Neural crest cell (in vitro differentiated cells): ENCODE measurements at places on chromosomes 13 and 19.

GRCh38 chr13:36129539-36129938, 1.6 kb downstream of the DCLK1 start:
- peaks cover 47% of the 10 kb centered on the region for H3K27me3 ChIP-seq
- no peak for DNase-seq
- H3K36me3 ChIP-seq: no peaks in the 10 kb centered on the region
- peak overlapping the region; percentile 96 for H3K4me3 ChIP-seq
- H3K4me1 ChIP-seq: peaks cover 9% of the 10 kb centered on the region

DNA sequence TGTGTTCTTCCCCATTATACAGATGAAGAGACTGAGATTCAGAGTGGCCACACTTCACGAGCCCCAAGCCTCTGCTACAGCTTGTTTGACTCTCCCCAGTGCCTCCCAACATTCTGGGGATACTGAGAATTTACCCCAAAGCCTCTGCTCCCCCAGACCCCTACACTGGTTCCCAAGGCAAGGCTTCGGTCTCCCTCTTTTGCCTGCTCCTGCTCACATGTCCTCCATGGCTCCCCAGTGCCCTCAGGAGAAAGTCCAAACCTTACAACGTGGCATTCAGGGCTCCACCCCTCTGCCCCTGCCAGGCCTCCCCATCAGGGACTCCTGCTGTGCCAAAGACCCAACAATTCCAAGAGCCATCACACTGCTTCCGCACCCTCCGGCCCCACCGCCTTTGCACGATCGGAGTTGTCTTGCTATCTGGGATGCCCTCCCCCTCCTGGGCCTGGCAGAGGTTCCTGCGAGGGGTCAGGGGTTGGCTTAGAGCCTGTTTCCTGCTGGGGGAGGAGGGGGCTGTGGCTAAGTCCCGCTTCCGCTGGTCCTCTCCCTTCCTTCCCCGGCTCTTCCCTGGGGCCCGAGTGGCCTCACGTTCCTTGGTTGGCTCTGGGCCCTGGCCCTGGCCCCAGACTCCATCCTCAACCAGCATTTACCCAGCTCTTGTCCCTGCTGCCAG, 15.4 kb downstream of the GTPBP3 start:
- DNase-seq: no peak
- H3K36me3 ChIP-seq: no peaks in the 10 kb centered on the region
- no peak overlapping the region for H3K4me3 ChIP-seq

- peak overlapping the region; percentile 3 for H3K27ac ChIP-seq
- H3K4me3 ChIP-seq: no peak overlapping the region
- peaks cover 14% of the 10 kb centered on the region for H3K4me1 ChIP-seq
- DNase-seq: no peak
- H3K27me3 ChIP-seq: no peaks in the 10 kb centered on the region
Observed at GRCh38 chr13:43223216-43223615, 199.8 kb downstream of the DNAJC15 start.

- DNase-seq: no peak
- no peak overlapping the region for H3K4me3 ChIP-seq
- no peak overlapping the region for H3K27ac ChIP-seq
- no peaks in the 10 kb centered on the region for H3K4me1 ChIP-seq
- H3K36me3 ChIP-seq: no peaks in the 10 kb centered on the region
Observed at GRCh38 chr13:69450245-69450644, 657.4 kb upstream of the ATXN8OS start.

DNA sequence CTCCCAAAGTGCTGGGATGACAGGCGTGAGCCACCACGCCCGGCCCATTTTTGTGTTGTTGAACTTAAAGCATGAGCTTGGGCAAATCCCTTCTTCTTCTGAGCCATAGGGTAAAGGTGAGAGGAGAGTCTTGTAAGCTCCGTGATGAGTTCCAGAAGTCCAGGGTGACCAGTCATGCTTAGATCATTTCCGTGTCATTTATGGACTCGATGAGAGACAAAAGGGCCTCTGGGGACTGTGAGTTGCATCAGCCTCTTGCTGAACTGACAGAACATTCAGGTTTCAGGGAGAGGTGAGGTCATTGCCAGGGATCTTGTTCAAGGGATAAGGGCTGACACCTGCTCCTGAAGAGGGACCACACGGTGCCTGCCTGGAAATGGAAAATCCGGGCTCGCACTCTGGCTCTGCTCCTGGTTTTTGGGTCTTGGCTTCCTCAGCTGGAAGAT, 53.6 kb downstream of the GADD45B start:
- peaks cover 3% of the 10 kb centered on the region for H3K36me3 ChIP-seq
- H3K4me1 ChIP-seq: peaks cover 15% of the 10 kb centered on the region
- DNase-seq: no peak
- no peak overlapping the region for H3K4me3 ChIP-seq
- no peak overlapping the region for H3K27ac ChIP-seq

GRCh38 chr19:53903055-53903680, 5.9 kb upstream of the CACNG7 start:
- H3K27ac ChIP-seq: no peak overlapping the region
- H3K4me1 ChIP-seq: peaks cover 12% of the 10 kb centered on the region
- no peaks in the 10 kb centered on the region for H3K36me3 ChIP-seq

- no peak for DNase-seq
- H3K27ac ChIP-seq: peak within 1 kb of the TSS; percentile 57
Observed at GRCh38 chr19:48455171-48455907, at the start of gene KCNJ14. Gene KCNJ14, plus strand, starts transcription at chr19:48455574. Its CDS starts 6,151 bp downstream, at chr19:48461725.

DNA sequence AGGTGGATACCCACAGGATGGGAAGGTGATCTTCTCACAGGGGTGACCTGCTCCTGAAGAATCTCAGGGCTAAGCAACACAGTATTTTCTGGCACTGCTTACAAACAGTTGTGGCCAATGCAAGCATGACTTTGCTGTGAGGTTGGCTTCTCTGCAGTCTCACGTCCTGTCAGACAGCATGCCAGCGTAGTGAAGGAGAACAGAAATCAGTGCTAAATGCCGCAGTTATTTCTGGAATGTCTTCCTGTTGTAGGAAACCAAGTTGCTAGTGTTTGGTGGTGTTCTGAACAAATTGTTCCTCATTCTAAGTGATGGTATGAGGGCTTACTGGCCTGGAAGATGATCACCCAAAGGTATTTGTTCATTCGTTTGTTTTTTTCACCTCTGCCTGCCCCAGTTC, 320.1 kb downstream of the MTUS2 start:
- DNase-seq: no peak
- H3K27me3 ChIP-seq: no peaks in the 10 kb centered on the region
- peaks cover 3% of the 10 kb centered on the region for H3K36me3 ChIP-seq
- no peak overlapping the region for H3K4me3 ChIP-seq

GRCh38 chr19:43784981-43785808, 4.4 kb upstream of the KCNN4 start:
- DNase-seq: peak; percentile 60
- H3K36me3 ChIP-seq: no peaks in the 10 kb centered on the region
- peaks cover 36% of the 10 kb centered on the region for H3K4me1 ChIP-seq
- peaks cover 28% of the 10 kb centered on the region for H3K27me3 ChIP-seq

DNA sequence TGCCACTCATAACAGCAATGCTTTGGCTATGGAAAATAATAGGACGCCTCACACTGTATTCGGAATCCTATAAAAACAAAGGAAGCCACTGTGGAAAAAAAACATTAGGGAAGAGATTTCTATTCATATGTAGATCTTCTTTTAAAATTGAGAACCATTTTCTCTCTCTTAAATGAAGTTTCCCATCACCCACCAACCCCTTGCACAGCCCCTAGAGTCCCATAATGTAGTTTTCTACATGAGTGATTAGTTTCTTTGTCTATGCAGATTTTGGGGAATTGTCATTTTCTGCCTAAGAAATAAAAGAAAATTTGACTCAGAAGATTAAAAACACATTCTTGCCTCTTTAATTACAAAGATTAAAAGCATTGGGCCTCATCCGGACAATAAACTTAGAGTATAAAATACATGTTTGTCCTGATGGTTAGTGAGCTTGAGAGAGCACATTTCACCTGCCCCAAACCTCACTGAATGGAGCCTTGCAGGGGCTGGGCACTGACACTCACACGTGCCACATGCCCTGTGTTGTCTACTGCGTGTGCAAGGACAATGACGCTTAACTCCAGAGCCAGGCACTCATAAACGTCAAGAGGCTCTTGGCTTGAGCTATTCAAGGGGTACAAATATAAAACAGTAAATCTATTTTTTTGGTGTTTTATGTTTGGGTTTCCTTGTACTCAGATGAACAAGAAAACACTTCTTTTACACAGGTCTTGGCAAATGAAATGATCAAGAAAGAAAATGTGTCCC, 40.0 kb upstream of the KL start:
- peak overlapping the region; percentile 68 for H3K27ac ChIP-seq
- no peak overlapping the region for H3K4me3 ChIP-seq
- H3K36me3 ChIP-seq: peaks cover 4% of the 10 kb centered on the region
- no peaks in the 10 kb centered on the region for H3K27me3 ChIP-seq
- no peak for DNase-seq

DNA sequence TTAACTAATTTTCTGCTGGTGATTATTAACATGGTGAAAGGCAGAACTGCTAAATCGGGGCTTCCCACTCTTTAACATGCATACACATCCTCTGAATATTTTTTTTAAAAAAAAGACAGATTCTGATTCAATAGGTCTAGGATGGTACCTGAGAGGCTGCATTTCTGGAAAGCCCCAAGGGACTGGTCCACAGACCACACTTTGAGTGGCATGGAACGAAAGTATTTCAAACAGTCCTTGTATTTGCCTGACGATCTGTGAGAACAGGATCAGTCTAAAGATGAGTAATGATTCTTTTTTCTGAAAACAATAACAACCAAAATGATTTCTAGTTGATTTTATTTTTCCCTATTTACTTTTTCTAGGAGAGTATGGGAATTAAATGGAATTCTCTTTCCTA, 16.7 kb upstream of the SPART start:
- H3K4me3 ChIP-seq: no peak overlapping the region
- no peaks in the 10 kb centered on the region for H3K27me3 ChIP-seq
- H3K27ac ChIP-seq: no peak overlapping the region
- no peaks in the 10 kb centered on the region for H3K4me1 ChIP-seq
- no peaks in the 10 kb centered on the region for H3K36me3 ChIP-seq

GRCh38 chr13:113245849-113246796, 36.7 kb downstream of the CUL4A start:
- no peak for DNase-seq
- no peaks in the 10 kb centered on the region for H3K4me1 ChIP-seq
- no peak overlapping the region for H3K27ac ChIP-seq

DNA sequence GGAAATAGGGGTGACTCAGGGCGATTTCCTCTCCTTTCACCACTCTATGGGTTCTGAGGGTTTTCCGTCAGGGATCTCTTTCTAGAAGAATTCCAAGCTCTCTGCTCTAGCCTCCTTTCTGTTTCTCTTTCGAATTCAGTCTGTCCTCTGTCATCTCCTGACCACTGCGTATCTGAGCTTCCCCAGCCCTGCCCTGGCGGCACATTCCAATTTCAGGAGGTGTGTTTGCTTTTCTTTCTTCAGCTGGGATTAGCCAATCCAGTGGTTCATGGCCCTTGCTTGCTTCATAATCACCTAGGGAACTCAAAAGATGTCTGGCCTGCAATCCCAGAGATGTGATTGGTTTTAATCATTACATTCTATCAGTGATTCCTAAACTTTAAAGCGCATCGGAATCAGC, 9.4 kb downstream of the IFNL2 start:
- H3K27ac ChIP-seq: peak overlapping the region; percentile 90
- no peaks in the 10 kb centered on the region for H3K4me1 ChIP-seq
- peaks cover 62% of the 10 kb centered on the region for H3K27me3 ChIP-seq
- no peak overlapping the region for H3K4me3 ChIP-seq
- no peaks in the 10 kb centered on the region for H3K36me3 ChIP-seq

- H3K36me3 ChIP-seq: no peaks in the 10 kb centered on the region
- DNase-seq: no peak
- H3K27ac ChIP-seq: no peak overlapping the region
- H3K4me3 ChIP-seq: no peak overlapping the region
- no peaks in the 10 kb centered on the region for H3K4me1 ChIP-seq
- peaks cover 3% of the 10 kb centered on the region for H3K27me3 ChIP-seq
Observed at GRCh38 chr13:101706651-101707050, 254.2 kb downstream of the ITGBL1 start.

DNA sequence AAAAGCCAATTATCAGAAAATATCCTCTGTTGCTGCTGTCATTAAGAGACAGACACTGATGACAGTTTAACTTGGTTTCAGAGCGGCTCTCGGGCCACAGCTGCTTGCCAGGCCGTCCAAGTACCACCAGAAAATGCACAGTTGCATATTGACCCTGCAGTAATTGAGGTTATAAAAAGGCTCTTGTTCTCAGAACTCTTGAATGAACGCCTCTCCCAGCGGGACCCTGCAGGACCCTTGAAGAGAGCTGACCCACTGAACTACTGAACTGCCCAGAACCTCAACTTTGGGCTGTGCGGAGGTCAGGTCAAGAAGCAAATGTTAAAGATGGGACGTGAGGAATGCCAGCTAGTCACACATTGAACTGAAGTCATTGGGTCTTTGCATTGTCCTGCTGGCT, 1559.0 kb upstream of the SLC10A2 start:
- DNase-seq: peak; percentile 26
- peaks cover 3% of the 10 kb centered on the region for H3K36me3 ChIP-seq
- H3K4me3 ChIP-seq: peak overlapping the region; percentile 22
- H3K4me1 ChIP-seq: peaks cover 33% of the 10 kb centered on the region
- no peaks in the 10 kb centered on the region for H3K27me3 ChIP-seq
- H3K27ac ChIP-seq: no peak overlapping the region

- no peak overlapping the region for H3K4me3 ChIP-seq
- DNase-seq: no peak
- no peak overlapping the region for H3K27ac ChIP-seq
- no peaks in the 10 kb centered on the region for H3K36me3 ChIP-seq
Observed at GRCh38 chr19:47581605-47582319, 8.8 kb upstream of the ZNF541 start.

DNA sequence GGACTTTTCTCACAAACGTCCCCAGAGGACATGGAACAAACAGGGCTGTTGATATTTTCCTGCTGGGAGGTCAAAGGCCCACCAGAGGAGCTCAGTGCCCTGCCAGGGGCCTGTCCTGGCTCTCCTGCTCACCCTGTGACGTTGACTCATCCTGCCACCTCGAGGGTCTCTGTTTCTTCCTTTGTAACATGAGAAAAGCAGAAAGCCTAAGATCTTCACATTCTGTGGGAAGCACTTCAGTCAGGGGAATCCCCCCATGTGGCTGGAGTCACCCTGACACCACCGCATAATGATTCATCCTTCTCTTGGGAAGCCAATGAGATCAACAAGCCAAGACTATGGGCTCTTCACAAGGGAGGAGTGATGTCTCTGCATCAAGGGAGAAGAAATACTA, 147.9 kb downstream of the KATNAL1 start:
- peaks cover 40% of the 10 kb centered on the region for H3K4me1 ChIP-seq
- H3K27me3 ChIP-seq: no peaks in the 10 kb centered on the region
- peak overlapping the region; percentile 37 for H3K27ac ChIP-seq
- H3K4me3 ChIP-seq: no peak overlapping the region

GRCh38 chr19:10680545-10681135, 20.6 kb upstream of the QTRT1 start:
- no peak for DNase-seq
- H3K4me3 ChIP-seq: no peak overlapping the region
- no peaks in the 10 kb centered on the region for H3K4me1 ChIP-seq

DNA sequence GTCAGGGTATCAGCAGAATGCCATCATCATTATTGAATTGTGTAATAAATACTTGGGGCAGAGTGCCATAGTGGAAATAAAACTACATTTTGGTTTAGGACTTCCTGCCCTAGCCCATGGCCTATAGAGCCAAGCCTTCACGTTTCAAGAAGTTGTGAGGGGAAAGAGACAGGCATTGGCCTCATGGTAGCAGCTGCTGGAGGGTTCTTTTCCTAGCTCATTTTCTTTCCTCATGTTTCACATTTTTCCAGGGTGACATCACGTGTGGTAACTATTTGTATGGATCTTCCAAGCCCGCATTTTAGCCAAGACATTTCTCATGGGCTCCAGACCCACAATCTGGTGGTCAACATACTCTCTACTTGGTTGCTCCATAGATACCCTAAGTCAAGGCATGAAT, 80.4 kb downstream of the LRCH1 start:
- H3K27me3 ChIP-seq: no peaks in the 10 kb centered on the region
- peaks cover 8% of the 10 kb centered on the region for H3K36me3 ChIP-seq
- DNase-seq: no peak
